ENCODE measurements at places on chromosomes 16 and 17.

DNA sequence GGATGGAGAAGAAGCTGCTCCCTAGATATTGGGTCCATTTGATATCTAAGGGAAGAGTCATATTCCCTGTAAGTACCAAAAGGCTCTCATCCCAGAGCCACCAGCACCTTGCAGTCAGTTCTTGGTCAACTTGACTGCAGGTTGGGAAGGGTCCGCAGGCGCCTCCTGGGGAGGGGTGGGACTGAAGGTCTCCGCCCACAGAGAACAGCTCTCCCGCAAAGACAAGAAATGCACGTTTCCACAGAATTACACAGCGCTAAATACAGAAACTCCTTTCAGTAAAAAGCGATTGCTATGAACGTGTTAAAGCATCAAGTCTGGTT lies 864 bp upstream of the CTCF start:
- no peak for DNase-seq

- no peak for DNase-seq
These were observed 8.5 kb downstream of the FNDC8 start for GRCh38 chr17:35129973-35130351.

DNA sequence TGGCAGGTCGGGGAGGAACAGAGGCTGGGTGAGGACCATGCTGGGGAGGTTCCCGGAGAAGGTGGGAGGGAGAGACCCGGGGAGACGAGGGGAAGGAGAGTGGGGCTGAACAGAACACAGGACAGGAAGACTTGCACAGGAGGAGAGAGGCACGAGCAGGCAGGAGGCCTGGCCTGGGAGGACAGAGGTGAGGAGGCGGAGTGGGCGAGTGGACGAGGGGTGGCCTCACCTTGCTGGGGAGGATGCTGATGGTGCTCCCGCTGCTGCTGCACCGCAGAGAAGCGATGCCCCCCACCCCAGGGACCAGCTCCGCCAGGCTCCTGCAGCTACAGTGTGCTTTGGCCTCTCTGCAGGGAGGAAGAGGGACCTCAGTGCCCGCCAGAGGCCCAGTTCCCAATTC lies 34.5 kb downstream of the TMEM204 start:
- no peak for DNase-seq

DNA sequence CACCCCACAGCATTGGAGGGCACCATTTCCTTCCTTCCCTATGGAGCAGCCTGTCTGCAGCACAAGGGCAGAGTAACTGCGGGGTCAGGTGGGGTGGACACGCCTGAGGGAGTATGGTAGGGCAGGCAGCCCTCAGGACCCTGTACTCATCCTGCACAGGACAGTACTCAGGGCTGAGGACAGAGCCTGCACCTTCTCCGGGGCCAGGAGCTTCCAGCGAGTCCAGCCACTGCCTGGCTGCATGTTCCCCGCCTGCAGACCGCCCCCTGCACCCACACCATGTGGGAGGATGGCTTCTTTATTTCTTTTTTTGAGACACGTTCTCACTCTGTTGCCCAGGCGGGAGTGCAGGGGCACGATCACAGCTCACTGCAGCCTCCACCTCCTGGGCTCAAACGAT lies 47.6 kb upstream of the CDC42EP4 start:
- DNase-seq: no peak
